ENCODE measurements at places on chromosomes 3 and 15.

- DNase-seq = no peak
Measured at GRCh38 chr15:35305031-35305550, 220.0 kb upstream of the NANOGP8 start.

- no peak for DNase-seq
Measured at GRCh38 chr3:69959581-69959980, 40.0 kb upstream of the SAMMSON start.

DNA sequence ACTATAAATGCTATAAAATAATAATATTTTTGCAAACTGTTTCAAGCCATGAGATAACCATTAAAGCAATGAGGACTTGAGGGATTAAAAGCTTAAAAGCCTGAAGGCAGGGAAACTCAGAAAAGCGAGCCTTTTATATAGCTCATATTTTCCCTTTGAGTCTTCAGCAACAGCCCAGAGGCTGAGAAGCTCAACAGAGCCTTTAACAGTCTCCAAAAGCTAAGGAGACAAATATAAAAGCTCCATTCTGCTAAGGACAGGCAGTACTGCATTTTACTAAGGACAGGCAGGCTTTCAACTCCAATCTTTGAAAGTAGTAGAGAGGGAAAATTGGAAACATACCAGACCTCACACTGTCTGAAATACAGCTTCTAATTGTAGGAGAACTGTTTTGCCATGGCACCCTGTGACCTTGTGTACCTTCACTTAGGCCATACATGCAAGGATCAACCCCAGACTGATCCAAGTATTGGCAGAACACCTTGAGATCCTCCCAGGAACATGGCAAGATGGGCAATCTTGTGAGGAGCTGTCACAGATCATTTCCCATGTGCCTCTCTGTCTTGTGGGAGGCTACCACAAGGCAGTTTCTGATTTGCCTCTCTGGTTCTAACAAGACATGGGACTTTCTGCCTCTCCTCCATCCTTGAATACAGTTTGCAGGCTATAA, 53.1 kb upstream of the ARNT2 start:
- no peak for DNase-seq

DNA sequence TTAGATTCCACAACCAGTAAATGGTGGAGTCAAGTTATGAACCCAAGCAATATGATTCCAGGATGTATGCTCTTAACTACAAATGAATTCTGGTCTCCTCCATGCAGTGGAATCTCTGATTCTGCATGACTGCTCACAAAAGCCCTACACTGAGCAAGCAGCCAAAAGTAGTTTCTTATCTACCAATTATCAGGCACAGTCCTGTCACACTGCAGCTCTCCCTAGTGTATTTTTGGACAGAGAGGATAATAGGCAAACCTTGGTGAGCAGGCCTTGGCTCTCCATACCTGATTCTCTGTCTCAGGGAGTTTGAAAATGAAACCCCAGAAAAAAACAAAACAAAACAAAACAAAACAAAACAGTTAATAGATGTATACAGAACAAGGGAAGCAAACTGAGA, 3.5 kb upstream of the SSR3 start:
- no peak for DNase-seq

DNA sequence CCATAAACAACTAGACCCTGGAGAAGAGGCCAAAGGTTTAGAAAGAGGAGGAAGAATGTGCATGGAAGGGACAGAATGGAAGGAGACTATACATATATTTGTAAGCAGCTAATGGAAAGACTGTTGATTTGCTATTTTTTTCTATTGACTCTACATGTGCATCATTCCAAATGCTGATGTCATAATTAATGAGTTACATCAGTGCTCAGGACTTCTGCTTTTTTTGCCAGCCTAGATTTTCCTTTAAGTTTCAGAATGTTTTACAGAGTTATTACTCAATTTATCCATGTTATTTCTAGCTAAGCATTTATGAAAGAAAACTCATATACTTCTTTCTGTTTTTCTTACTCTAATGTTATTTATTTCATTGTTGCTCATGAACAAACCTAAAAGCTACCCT, 62.6 kb upstream of the VGLL3 start:
- no peak for DNase-seq

- DNase-seq = no peak
Measured at GRCh38 chr3:188489639-188490405, 335.9 kb downstream of the LPP start.

Measured in osteocyte (in vitro differentiated cells).